ENCODE measurements at places on chromosomes 7 and 10. TPM values are rescaled to one million over a fixed set of nuclear protein-coding genes. Genes with fewer than 3 reads are reported as not detected.

The WDFY4 gene
- 1.5 TPM for total RNA-seq

The ENTPD7 gene
- 2.9 TPM for total RNA-seq

The CYP2C19 gene
- not detected for total RNA-seq

- DNase-seq = no peak
These were observed 12.8 kb downstream of the CFTR start for GRCh38 chr7:117492649-117493048.

GRCh38 chr10:29144126-29144525, 144.7 kb upstream of the LYZL1 start:
- DNase-seq = no peak

Data from left ventricle myocardium inferior (tissue), 1 donor.